ENCODE measurements at places on chromosomes 1 and 21. TPM values are rescaled to one million over a fixed set of nuclear protein-coding genes. Genes with fewer than 3 reads are reported as not detected.

The OR2T2 gene
- total RNA-seq, result not detected

The CFAP74 gene
- not detected for total RNA-seq

The HCRTR1 gene
- total RNA-seq, result not detected

The FAM110D gene
- total RNA-seq, result not detected

The CLIC6 gene
- total RNA-seq, result not detected

The ACTN2 gene
- total RNA-seq, result 0.71 TPM

The RYR2 gene
- 1.0 TPM for total RNA-seq

DNA sequence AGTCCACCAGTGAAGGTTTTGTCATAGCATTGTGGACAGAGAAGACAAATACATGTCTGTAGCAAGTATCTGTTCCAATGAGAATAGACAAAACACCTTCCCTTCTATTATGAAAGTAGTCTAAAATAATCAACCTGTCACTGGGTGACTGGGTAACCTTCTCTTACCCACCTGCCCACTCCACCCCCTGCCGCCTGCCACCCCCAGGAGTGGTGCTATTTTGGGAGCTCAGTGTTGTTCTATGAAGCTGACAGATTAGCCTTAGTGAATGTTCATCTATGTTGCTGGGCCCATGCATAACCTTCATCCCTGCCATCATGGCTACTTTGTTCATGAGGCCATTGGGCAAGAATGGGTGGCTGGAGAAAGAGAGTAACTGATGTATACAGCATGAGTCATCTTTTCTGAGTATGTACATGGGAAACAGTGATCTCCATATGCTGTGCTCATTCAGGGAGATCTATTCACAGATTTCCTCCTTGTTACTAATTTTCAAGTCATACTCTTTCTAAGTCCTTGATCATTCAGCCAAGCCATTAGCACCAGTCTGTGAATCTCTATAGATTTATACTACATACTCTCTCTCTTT, 24.8 kb downstream of the MARK1 start:
- DNase-seq, result no peak

DNA sequence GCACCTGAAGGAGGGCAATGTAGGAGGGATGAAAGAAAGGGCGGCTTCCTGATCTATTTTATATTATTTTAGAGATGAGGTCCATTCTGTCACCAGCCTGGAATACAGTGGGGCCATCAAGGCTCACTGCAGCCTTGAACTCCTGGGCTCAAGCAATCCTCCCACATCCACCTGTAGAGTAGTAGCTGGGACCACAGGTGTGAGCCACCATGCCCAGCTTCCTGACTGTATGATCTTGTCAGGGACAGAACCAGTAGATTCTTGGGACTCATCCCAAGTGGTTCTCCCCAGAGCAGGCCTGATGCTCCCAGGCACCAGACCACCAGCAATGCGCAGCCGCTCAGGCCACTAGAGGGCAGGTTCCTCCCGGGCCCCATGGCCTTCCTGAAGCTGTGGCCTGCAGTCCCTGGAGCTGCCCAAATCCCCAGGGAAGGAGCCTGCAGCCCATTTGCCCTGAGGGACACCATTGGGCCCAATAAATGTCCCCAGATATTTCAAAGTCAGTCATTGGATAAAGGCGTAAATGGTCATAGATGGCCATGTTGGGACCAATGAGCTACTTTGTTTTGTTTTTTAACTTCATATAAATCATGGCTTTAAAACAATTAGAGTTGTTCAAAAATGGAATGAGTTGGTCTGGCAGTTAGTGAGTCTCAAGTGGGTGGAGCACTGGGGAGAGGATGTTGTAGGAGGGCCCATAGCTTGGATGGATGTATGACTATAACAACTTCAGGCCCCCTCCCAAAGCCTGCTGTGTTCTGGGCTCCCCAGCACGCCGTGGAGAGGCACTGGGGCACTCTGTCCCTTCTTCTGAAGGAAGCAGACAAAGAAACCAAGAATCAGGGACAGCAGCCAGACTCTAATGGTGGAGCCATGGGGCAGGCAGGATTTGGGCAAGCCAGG, 44.7 kb upstream of the GOLT1A start:
- peak; percentile 42 for DNase-seq

DNA sequence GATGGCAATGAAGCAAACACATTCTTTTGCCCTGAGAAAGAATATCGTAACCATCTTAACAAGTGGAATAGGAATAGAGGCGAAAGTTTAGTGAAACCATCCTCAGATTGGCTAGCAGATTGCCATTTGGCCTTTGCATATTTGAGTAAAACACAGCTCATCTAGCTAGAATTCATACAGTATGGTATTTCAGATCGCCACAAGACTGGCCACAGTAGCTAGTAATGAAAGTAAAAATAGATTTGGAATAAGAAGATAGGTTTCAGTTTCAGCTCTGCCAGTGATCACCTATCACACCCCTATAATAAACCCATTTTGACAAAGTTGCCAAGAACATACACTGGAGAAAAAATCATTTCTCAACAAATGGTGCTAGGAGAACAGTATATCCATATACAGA, 294.9 kb downstream of the LRRIQ3 start:
- no peak for DNase-seq

- no peak for DNase-seq
Observed at GRCh38 chr1:18132711-18133541, 25.3 kb downstream of the IGSF21 start.

DNA sequence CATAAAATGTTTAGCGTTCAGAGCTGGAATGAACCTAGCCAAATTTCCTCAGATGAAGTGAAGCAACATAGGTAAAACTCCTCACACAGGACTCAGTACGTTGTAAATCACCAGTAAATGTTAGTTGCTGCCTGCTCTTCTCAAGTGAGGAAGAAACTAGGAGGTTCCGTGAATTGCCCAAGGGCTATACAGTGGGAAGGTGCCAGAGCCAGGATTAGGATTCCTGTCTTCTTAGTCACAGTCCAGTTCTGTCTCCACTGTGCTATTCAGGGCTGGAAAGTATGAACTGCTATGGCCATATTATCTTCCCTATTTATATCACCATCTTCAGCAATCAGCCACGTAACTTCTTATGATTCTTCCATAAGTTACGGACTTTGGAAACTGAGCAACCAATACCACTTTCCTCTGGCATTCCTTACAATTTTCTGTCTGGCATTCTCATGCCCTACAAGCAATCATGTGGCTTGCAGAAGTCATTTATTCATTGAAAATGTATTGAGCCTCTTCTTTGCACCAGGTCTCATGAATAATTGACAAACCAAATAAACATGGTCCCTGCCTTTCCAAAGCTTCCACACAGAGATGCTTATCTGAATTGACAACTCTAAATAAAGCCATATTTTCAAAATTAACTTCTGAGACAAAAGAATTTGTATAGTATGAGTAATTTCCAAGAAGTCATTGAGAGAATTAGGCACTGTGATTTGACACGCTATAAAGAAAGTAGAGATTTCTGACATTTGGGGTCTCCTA, 271.6 kb upstream of the SGIP1 start:
- no peak for DNase-seq

DNA sequence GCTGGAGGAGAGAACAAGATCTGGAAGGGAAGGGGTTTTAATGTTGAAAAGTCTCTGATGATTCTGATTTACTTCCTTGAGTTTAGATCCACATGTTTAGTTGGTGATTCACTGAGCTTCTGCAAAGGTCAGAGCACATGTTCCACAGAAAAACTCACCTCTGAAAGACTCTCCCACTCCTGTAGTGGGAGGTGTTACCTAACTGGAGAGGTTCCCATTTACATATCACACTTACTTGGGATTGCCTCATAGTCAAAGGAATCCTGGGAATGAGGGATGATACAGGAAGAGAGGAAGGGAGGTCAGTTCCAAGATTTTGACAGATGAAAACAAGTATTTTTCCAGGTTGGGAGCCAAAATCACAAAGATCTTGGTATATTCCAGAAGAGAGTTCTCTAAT, 2.7 kb upstream of the NTNG1 start:
- DNase-seq, result peak; percentile 30

DNA sequence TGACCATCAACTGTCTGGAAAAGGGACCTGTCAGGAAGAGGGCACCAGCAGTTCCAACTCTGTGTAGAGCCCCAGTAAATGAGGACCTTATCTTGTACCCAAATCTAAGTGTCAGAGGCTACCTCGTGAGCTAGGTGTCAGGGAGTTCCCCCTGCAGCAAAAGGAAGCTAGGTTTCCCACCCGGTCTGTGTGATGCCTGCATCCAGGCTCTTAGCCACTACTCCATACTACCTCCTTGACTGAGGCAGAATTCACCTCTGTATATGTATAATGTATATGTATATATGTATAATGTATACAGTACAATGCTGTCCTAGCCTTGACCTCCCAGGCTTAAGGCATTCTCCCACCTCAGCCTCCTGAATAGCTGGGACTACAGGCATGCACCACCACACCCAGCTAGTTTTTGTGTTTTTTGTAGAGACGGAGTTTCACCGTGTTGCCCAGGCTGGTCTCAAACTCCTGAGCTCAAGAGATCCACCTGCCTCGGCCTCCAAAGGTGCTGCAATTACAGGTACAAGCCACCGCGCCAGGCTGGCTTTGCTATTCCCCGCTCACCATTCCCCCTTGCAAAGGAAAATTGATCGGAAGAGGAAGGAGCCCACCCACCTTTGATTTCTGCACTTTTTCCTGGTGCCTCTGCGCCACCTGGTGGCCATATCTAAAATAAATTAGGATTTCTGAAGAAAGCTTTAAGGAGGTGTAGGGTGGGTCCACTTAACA, 15.7 kb upstream of the LUZP1 start:
- DNase-seq, result peak; percentile 45

GRCh38 chr1:202890392-202890791, 1.4 kb upstream of the RABIF start:
- no peak for DNase-seq

DNA sequence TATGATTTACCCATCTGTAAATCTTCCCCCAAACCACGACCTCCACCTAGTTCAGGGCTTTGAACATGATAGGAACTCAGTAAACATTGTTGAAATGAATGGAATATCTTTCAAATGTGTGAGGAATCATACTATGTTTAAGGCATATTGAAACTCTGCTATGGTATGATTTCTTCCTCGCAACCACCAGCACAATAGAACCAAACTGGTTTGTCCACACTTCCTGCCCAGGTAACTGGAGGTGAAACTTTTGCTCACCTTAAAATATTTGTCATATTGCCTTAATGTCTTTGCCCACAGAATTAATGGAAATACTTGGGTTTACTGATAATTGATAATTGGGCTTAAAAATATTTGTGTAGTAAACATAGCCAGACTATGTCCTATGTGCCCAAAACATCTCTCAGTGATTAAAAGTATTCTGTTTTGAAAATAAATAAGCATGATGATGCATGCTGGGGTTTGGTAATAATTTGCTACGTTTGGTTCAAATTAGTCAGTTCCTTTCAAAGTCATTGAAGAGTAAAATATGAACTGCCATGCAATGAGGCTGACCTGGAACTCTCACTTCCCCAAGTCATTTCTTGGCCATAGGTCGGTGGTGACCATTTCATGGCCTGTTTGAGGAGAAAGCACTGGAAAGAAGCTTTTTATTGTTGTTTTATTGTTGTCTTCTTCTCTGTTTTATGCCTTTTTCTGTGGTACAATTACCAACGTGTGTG, 73.3 kb downstream of the TNFSF18 start:
- DNase-seq, result no peak

GRCh38 chr1:35958558-35958957, 27.7 kb downstream of the AGO3 start:
- DNase-seq, result no peak

GRCh38 chr1:77007675-77008074, 140.4 kb downstream of the ST6GALNAC5 start:
- DNase-seq, result no peak

GRCh38 chr1:43465505-43466067, 11.9 kb upstream of the HYI start:
- no peak for DNase-seq

DNA sequence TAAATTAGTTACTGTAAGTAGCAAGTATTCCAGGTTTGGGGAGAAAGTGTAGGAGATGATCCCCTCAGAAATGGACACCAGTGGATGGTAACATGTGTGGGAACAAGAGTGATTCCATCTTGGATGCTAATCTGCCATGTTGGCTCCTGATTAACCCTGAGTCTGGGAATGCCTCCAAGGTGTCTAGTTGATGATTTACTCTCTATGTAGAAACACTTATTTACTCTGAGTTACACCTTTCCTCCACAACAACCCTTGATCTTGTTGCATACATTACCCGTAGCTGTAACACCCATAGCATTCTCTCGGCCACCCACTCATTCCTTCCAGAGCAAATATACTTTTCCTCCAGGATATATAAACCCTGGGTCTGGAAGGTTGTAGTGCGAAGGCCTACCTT, 315.9 kb upstream of the GREM2 start:
- no peak for DNase-seq

DNA sequence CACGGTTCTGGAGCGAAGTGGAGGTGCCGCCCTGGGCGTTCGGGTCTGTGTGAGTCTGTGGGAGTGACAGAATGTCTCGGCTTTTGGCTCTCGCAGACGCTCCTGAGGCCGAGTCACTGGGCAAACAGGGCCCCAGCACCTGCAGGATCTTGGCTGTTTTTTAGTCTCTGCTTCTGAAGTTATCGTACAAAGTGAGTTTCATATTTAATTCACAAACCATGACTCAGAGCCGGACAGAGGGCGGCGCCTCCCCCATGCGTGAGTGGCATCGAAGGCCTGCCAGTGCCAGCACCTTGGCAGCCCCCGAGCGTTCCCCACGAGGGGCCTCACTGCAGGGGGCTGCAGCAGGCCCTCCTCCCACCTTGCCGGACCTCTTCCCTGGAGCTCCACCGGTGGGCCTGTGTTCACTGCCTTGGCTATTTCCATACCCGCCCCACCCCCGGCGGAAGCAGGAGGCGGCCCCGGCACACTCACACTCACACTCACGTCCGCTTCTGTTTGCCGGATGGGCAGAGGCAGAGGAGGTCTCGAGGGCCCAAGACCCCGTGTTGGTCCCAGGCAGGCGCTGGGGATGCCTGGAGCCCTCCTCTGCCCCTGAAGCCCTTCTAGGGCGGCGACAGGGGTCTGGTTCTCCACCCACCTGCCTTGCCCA, 56.3 kb downstream of the MORN1 start:
- DNase-seq, result no peak

DNA sequence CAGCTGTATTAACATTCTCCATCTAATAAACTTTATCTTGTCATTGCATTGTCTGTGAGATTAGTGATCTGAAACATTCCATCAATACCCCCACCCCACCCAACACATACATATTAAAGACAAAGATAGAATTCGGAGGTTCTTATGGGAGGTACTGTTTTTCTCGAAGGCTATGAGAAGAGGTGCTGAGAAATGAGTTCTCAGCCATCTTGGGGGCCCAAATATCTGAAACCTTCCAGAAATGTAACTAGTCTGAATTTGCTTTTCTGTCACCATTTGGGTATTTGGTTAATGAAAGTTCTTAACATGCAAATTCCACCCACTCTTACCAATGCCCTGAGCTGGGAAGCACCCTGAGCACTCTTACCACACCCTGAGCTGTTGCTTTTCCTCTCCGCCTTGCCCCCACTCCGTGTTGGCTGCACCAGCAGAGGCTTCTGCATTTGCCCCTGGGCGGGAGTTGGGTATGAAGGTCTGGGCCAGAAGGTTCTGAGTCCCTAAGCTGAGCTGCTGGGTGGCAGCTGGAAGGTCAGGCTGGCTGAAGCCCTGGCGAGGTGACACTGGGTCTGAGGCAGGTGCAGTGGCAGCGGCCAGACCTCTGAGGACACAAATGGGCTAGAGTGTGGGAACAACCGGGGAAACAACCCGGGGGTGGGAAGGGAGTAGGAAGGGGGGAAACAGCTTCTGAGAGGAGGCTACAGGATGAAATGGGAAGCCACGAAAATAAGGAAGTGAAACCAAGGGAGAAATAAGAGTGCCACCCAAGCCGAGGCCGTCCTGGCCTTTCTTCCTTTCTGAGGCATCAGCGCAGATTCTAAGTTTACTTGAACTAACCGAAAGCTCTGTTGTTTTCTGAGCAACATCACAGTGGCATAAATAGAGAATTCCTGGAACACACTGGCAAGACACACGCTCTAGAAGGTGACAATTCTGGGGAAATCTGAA, 26.3 kb upstream of the IER5 start:
- no peak for DNase-seq
